ENCODE measurements at places on chromosomes 5 and 9. TPM values are rescaled to one million over a fixed set of nuclear protein-coding genes. Genes with fewer than 3 reads are reported as not detected.

The MYORG gene
- 0.83 TPM for total RNA-seq

The CCL19 gene
- total RNA-seq, result not detected

DNA sequence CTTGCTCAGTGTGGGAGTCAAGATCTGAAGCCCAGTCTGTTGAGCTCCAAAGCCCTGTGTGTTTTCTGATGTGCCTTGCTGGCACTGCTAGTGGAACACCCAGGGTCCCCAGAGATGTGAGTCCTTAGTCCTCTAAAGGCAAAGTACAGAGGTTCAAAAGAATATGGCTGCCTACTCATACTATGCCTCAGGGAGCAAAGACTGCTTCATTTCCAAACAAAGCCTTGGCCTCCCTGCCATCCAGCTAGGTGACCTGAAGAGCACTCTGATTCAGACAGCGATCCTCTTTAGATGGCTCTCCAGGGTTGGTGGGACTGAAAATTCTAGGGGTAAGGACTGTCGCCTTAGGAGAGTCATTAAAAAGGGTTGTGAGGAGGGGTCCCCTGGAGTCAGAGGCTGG is 2.0 kb downstream of the PRLR start:
- no peaks in the 10 kb centered on the region for H3K36me3 ChIP-seq
- H3K27me3 ChIP-seq, result peaks cover 33% of the 10 kb centered on the region
- H3K27ac ChIP-seq, result no peak overlapping the region
- H3K4me3 ChIP-seq, result no peak overlapping the region

GRCh38 chr5:119655061-119655460 is 25.7 kb downstream of the FAM170A start:
- H3K4me3 ChIP-seq, result no peak overlapping the region
- H3K36me3 ChIP-seq, result no peaks in the 10 kb centered on the region
- H3K27me3 ChIP-seq, result no peaks in the 10 kb centered on the region
- peak; percentile 64 for DNase-seq
- no peaks in the 10 kb centered on the region for H3K4me1 ChIP-seq

GRCh38 chr5:111739416-111739815 is 17.6 kb downstream of the NREP start:
- no peaks in the 10 kb centered on the region for H3K36me3 ChIP-seq
- DNase-seq, result no peak
- H3K27me3 ChIP-seq, result no peaks in the 10 kb centered on the region
- H3K4me3 ChIP-seq, result no peak overlapping the region

DNA sequence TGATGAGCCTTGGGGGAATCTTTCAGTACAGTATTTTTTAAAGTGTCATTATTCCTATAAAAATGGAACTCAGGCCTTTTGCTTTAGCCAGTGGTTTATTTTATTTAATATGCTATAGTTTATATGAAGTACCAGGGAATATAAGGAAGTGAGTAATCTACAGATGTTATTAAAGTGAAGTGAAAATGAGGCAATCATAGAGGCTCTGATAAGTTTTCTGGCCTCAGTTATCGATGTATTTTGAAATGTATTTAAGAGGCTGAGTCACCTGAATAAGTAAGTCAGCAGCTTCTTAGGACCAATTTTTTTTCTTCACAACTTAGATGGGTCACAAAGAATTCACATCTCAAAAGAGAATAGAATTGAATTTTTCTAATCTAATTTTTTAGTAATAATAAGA is 829.0 kb downstream of the DNAH5 start:
- H3K36me3 ChIP-seq, result no peaks in the 10 kb centered on the region
- H3K4me1 ChIP-seq, result no peaks in the 10 kb centered on the region
- H3K4me3 ChIP-seq, result no peak overlapping the region
- peak; percentile 2 for DNase-seq
- no peak overlapping the region for H3K27ac ChIP-seq

DNA sequence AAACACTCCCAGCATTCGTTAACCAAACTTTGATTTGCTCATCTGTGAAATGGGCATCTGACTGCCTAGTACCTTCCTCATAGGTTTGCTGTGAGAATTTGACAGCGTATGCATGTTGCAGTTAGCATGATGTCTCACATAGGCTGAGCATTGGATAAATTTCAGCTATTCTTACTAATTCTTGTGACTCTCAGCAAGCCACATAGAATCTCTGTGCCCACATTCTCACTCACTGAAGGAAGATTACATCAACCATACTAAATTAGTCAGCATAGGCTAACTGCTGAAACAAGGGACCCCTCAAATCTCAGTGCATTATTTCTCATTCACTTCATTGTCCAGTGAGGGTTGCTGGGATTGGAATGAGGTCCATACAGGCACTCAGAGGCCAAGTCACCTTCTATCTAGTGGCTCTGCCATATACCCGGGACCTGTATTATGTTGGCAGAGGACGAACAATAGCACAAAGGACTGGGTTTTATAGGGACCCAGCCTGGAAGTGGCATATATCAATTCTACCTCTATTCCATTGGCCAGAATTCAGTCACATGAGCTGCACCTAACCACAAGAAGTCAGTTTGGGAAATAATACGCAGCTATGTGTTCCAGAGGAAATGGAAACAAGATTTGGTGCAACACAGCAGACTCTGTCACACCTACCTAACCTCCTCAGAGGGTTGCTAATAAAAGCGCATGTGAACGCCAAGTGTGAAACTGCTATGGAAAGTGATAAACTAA is 4.2 kb upstream of the PTGER4 start:
- no peak overlapping the region for H3K27ac ChIP-seq
- no peak for DNase-seq
- H3K4me3 ChIP-seq, result no peak overlapping the region
- no peaks in the 10 kb centered on the region for H3K36me3 ChIP-seq

DNA sequence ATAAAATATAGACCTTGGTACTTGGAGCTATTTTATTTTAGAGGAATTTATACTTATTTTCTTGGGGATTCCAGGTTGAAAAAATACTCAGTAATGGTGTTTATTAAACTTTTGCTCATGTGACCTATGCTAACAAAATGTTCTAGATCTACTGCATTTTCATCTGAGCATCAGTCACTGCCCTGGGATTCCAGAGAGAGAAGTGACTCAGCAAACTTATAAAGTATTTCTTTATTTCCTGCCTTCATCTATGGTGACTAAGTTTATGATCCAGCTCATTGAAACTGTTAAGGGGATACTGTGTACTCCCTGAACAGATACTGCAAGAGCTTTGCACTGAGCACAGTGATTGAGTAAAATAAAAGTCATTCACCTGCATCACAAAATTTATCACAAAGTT is 298.5 kb upstream of the CDH18 start:
- H3K4me3 ChIP-seq, result no peak overlapping the region
- H3K27me3 ChIP-seq, result no peaks in the 10 kb centered on the region

GRCh38 chr5:168668078-168668477 is 88.9 kb upstream of the PANK3 start:
- H3K4me3 ChIP-seq, result no peak overlapping the region
- no peaks in the 10 kb centered on the region for H3K4me1 ChIP-seq
- no peaks in the 10 kb centered on the region for H3K27me3 ChIP-seq
- H3K36me3 ChIP-seq, result no peaks in the 10 kb centered on the region
- no peak for DNase-seq
